ENCODE measurements at places on chromosomes 13 and 19.

GRCh38 chr13:75312884-75313520, 169.0 kb downstream of the TBC1D4 start:
- DNase-seq: no peak

GRCh38 chr19:7636317-7636690, 606 bp upstream of the STXBP2 start:
- DNase-seq: no peak

GRCh38 chr19:35090506-35091214, 25.0 kb upstream of the FXYD3 start:
- peak; percentile 43 for DNase-seq

DNA sequence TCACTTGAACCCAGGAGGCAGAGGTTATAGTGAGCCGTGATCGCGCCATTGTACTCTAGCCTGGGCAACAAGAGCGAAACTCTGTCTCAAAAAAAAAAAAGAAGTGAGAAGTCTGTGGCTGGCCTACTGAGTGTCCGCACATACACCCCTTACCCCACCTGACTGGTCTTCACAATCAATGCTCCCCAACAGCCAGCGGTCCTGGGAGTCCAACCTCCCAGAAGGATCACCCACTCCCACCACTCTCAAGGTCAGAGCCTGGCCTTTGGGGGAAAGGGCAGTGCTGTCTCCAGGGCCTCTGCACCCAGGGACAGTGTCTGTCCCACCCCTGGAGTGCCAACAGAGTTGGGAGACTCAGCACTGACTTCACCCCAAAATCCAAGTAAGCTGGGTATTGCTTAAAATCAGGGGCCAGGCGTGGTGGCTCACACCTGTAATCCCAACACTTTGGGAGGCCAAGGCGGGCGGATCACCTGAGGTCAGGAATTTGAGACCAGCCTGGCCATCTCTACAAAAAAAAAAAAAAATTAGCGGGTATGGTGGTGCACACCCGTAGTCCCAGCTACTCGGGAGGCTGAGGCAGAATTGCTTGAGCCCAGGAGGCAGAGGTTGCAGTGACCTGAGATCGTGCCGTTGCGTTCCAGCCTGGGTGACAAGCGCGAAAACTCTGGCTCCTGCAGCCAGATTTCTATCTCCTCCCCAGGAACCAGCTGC, 2.3 kb upstream of the CD320 start:
- no peak for DNase-seq

- DNase-seq: no peak
Observed at GRCh38 chr19:39355253-39355652, 13.0 kb downstream of the SAMD4B start.

DNA sequence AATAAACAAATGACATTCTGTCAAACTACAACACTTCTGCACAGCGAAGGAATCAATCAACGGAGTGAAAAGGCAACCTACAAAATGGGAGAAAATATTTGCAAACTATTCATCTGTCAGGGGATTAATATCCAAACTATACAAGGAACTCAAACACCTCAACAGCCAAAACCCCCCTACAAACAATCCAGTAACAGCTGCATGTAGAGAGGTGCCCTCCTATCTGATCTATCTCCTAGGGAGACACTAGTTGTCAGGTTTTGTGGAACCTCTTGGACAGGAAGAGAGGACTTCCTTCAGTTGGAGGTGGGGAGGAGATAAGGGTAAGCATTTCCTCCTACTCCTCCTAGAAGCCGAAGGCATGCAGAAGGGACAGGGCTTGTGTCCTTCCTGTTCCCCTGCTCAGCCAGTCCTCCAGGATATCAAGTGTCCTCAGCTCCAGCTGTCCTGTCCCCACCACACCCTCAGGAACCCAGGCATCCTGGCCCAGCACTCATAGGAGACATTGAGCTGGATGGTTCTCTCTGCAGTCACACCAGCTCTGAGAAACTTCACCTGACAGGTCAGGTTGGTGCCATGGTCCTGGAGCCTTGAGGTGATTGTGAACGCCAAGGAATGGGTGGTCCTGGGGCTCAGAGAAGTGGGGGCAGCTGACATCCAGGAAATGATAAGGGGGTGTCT, 9.8 kb upstream of the SIGLEC8 start:
- no peak for DNase-seq

- no peak for DNase-seq
Observed at GRCh38 chr13:40152922-40153321, 497.5 kb downstream of the COG6 start.

DNA sequence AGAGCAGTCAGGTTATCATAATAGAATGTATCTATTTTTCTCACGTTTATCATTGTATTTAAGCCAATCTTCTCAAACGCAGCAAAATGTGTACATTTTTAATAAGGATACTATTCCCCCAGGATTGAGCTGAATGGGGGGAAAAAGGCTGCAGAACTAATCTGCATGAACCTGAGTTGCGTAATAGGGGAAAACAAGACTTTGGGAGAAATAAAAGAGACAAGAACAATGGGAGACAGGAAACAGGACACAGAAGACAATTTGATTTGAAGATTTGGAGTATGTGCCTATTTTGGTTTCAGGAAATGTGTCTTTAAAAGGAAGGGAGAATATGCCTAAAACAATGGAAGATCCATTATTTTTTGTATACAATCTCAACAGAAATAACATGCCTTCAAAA, 844.5 kb downstream of the DIAPH3 start:
- no peak for DNase-seq

DNA sequence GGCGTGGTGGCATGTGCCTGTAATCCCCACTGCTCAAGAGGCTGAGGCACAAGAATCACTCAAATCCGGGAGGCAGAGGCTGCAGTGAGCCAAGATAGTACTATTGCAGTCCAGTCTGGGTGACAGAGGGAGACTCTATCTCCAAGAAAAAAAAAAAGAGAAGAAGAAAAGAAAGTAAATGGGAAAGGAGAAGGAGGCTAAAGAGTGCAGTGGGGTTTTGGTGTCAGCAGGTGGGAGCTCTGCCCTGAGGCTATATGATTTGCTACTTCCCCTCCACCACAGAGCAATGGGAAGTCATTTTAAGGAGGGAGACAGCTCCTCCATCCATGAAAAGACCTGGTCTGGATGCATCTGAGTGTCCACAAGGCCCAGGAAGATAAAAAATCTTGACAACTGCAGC, 23.1 kb downstream of the UNC13A start:
- no peak for DNase-seq

DNA sequence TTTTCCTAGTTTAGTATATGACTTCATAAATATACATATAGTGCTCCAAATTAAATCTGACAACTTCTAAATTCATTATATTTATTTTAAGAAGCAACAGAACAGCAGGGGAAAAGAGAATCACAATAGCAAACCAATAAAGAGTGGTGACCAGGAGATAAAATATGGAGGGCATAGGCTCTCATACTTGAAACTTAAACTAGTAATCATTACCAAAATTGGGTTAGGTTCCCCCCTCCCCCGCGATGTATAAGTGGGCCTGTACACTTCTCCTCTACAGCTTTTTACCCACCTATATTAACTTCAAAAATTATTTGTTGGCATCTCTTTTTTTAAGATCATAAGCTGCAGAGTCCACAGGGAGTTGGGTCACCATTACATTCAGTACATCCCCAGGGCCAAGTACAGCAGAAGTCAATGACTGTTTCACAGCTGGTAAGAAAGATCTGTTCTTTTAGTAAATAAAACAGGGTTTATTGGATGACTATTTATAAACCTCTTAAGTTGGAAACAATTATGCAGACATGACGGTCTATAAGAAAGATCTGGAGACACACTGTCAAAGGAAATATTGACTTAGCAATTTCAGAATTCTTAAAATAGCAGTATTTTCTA, 29.4 kb downstream of the KLF12 start:
- DNase-seq: no peak

DNA sequence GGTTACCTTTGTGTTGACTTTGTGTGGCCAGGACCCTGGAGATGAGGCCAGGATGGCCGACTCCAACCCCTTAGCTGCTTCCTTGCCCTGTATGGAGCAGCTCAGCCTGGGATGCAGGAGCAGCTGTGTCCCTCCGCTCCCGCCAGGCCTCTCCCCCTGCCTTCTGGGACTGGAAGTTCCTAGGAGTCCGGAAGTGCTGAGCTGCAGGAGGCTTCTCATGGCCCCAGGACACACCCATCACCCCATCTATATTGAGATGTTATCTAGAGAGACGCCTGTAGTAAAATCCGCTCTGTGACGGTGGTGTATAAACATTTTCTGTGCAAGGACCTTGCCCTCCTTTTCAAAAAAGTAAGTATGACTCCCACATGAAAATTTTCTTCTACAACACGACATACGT, 27.0 kb downstream of the WTIP start:
- no peak for DNase-seq

GRCh38 chr13:91632086-91632485, 233.7 kb downstream of the GPC5 start:
- no peak for DNase-seq

- no peak for DNase-seq
Observed at GRCh38 chr13:109647053-109647452, 139.3 kb downstream of the IRS2 start.

GRCh38 chr13:85671336-85671735, 127.9 kb downstream of the SLITRK6 start:
- no peak for DNase-seq

GRCh38 chr19:41910240-41910991, 17.8 kb downstream of the ERFL start:
- no peak for DNase-seq

DNA sequence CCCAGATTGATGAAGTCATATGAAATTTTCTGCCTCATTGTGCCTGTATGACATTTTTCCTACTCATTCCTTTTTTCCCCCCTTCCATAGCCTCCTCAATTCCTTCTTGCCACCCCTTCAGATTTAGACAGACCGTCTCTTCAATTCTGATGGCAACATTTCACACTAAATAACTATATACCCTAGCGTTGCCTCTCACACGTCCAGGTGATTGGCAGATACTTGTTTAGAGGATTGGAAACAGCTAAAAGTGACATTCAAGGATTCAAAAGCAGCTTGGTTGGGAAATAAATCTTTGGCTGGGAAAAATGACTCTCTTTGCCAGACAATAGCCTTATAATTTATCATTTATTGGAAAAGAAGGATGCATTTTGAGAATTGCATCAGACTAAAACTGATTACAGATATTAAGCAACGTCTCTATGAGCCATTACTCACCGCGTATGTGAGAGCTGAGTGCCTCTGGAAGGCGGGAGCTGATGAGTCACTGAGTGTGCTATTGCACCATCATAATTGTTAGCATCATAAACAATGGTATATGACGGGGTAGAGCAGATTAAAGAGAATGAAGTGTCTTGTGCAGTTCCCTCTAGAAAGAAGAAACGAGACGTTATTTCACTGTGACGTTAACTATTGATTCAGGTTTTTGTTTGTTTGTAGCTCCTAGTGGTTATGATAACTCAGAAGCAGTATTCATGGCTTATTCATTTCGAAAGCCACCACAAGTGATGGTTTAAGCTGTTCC, 61.1 kb upstream of the FAM216B start:
- DNase-seq: peak; percentile 100

- DNase-seq: no peak
Observed at GRCh38 chr13:84951128-84951527, 848.1 kb downstream of the SLITRK6 start.

DNA sequence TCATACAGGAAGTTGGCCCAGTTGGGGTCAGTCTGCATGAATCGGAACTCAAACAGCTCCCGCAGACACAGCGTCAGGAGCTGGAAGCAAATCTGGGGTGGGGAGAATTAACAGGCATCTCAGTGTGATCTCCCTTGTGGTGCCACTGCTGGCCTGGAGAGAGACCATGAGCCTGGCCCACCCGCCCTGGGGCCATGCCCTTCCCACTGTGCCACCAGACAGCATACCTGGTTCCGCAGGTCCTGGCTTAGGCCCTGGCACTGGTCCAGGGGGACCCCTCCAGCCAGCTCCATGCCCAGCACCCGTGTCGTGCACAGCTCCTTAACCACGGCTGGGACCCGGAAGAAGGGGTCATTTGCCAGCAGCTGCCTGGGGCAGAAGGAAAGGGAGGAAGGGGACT, 9.6 kb upstream of the NUMBL start:
- DNase-seq: no peak

GRCh38 chr13:89199138-89199537, 1528.0 kb downstream of the SLITRK5 start:
- peak; percentile 25 for DNase-seq

DNA sequence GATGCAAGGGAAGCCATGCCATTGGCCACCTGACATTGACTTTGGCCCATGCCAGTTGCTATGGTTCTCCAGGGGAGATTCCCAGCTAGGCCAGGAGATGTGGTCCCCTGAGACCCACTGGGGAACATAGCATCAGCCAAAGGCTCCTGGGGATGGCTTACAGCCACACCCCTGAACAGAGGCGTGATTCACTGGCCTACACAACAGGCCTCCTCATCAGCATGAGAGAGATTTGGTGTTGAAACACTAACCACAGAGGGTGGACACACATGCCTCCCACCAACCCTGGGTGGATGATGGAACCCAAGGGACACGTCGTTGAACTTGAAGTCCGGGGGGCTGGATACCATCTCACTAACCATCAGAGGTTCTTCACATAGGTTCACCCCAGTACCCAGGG, 14.4 kb downstream of the IQCN start:
- peak; percentile 59 for DNase-seq

DNA sequence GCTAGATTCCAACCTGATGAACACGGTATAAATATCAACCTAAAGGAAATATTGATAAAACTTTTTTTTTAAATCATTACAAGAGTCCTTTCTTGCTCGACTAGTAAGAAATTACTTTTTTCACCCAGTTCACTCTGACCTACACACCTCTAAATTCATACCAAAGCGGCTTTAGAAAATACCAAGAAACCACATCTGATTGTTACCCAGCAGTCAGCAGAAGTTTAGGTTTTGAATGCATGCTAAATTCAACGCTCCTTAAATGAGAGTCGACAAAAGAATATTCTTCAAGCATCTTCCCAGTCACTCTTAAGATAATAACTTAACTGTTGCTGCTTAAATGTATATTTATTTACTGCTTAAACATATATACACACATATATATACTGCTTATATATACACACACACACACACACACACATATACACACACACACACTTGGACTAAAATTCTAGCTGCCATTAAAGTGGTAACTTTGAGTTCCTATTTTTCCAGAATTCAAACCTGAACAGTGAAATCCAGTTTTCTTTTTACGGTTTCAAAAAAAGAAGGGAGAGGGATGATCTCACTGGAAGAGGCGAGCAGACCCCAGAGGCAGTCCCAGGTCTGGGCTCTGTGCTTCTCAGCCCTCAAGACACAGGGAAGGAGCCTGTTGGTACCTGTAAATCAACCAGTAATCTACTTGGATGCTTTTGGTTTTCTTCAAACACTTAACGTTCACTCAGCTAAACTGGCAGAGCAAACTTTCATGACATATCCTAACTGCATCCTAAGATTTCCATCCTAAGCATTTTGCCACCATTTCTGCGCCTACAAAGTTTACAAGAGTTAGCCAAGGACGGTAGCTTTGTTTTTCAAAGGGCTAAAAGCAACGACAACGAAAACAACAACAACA, 1.7 kb downstream of the STK24 start:
- DNase-seq: peak; percentile 43

- no peak for DNase-seq
Observed at GRCh38 chr13:39836038-39836437, 180.6 kb downstream of the COG6 start.

- peak; percentile 92 for DNase-seq
Observed at GRCh38 chr19:49339301-49340068, 4.3 kb downstream of the CD37 start.

GRCh38 chr19:28595722-28596480, 617.0 kb downstream of the UQCRFS1 start:
- no peak for DNase-seq

- no peak for DNase-seq
Observed at GRCh38 chr19:30512176-30513081, 140.2 kb downstream of the ZNF536 start.

- DNase-seq: peak; percentile 21
Observed at GRCh38 chr13:83620530-83621220, 261.6 kb downstream of the SLITRK1 start.

- no peak for DNase-seq
Observed at GRCh38 chr19:49851456-49852259, 699 bp downstream of the PTOV1 start.
